Uterus (tissue), 4 donors: ENCODE measurements at places on chromosomes 16 and 17. TPM values are rescaled to one million over a fixed set of nuclear protein-coding genes. Genes with fewer than 3 reads are reported as not detected.

The CTRL gene
- total RNA-seq: not detected

The RAB26 gene
- not detected for total RNA-seq

The CMTM2 gene
- total RNA-seq: not detected

The SP6 gene
- total RNA-seq: not detected

The HOXB7 gene
- 6.9 TPM for total RNA-seq

The KRTAP1-5 gene
- total RNA-seq: not detected

The INCA1 gene
- not detected for total RNA-seq

The MXRA7 gene
- 174 TPM for total RNA-seq

The KRT9 gene
- not detected for total RNA-seq

The KRT14 gene
- total RNA-seq: not detected

The RPL13 gene
- total RNA-seq: 8,548 TPM

The DLX3 gene
- total RNA-seq: not detected

The SLC6A4 gene
- total RNA-seq: not detected

The KRTAP9-2 gene
- not detected for total RNA-seq
